ENCODE measurements at places on chromosomes 5 and 9. TPM values are rescaled to one million over a fixed set of nuclear protein-coding genes. Genes with fewer than 3 reads are reported as not detected.

The GRAMD2B gene
- total RNA-seq = 47.4 TPM

The TLX3 gene
- not detected for total RNA-seq

The ERAP2 gene
- 7.7 TPM for total RNA-seq

The NMUR2 gene
- not detected for total RNA-seq

The ALDH1A1 gene
- 353 TPM for total RNA-seq

The SHISAL2B gene
- total RNA-seq = not detected

- no peak overlapping the region for H3K27ac ChIP-seq
- H3K4me3 ChIP-seq = no peak overlapping the region
- no peaks in the 10 kb centered on the region for H3K27me3 ChIP-seq
Measured at GRCh38 chr5:101531026-101531425, 627.9 kb upstream of the ST8SIA4 start.

DNA sequence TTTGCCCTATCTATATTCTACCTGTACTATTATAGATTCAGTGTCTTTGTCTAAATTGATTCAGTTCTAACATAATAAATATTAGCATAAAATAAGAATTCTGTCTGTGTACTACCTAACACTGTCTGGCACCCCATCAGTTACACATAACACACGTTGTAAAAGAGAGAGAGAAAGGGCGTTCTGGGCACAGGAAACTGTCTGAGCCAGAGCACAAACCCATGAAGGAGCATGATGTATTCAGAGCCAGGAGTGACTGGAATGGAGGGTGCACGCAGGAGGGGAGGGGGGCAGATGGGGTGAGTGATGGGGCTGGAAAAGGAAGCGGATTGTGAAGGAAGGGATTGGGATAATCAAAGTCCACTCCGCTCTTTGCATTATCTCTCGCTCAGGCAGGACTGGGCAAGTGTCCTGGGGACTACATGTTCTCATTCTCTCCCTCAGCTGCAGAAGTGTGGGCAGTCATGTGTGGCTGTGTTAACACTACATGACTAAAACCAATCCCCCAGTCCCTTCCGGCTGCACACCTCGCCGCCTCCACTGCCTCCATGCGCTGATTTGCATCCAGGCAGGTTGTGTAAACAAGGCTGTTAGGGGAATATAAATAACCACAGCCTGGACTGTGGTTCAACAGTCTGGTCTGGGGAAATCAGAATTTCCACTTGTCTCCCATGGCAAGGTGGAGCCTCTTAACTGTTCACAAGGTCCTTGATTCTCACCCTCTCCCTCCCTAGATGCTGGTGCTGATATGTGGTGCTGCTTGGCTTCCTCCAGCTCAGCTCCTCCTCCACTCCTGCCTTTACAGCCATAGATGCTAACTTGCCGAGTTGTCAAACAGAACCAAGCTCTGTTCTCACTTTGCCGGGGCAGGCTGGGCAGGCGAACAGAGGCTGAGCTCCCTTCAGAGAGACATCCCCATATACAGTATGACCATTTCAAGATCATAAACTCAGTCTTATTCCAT is 367.5 kb upstream of the BRINP1 start:
- H3K36me3 ChIP-seq = no peaks in the 10 kb centered on the region
- no peaks in the 10 kb centered on the region for H3K4me1 ChIP-seq
- no peak overlapping the region for H3K4me3 ChIP-seq
- DNase-seq = no peak
- no peaks in the 10 kb centered on the region for H3K27me3 ChIP-seq

DNA sequence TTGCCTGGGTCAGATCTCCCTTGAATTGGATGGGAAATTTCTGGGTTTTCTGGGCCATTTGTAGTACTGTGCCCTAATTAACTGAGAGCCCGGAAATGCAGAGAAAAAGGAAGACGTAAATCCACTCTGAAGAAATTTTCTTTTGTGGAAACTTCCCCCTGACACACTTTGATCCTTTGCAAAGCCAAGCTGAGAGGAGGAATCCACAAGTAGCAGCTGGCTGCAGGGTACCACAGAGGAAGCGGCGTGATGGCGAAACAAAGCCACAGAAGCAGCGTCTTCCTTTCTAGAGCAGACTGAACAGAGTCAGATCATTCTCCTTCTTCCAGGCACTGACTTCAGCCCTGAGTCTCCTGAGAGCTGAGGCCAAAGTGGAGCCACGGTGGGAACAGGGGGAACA is 47.1 kb upstream of the ZNF354A start:
- H3K27ac ChIP-seq = no peak overlapping the region
- no peak overlapping the region for H3K4me3 ChIP-seq
- no peaks in the 10 kb centered on the region for H3K36me3 ChIP-seq
- H3K27me3 ChIP-seq = no peaks in the 10 kb centered on the region
- no peaks in the 10 kb centered on the region for H3K4me1 ChIP-seq

GRCh38 chr9:120475341-120475740 is 104.6 kb downstream of the CDK5RAP2 start:
- no peaks in the 10 kb centered on the region for H3K27me3 ChIP-seq
- H3K27ac ChIP-seq = no peak overlapping the region
- DNase-seq = no peak
- peaks cover 62% of the 10 kb centered on the region for H3K36me3 ChIP-seq
- no peak overlapping the region for H3K4me3 ChIP-seq

DNA sequence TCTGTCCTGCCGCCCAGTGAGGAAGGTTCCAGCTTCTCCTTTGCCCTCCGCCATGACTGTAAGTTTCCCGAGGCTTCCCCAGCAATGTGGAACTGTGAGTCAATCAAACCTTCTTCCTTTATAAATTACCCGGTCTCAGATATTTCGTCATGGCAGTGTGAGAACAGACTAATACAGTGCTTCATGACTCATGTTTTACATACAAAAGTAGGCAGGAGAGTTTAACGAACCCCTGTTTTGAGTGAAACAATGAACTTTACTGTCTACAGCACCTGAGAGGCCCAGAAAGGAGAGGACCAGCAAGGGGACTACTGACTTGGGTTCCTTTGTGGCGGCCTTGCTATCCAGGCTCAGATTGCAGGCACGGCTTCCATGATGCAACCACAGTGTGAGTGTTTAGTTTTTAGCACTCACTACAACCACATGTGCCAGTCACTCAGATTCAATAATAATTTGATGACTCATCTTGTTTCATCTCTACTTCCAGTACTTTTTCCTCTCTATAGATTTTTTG is 139.1 kb upstream of the CLINT1 start:
- H3K36me3 ChIP-seq = no peaks in the 10 kb centered on the region
- no peak overlapping the region for H3K27ac ChIP-seq
- H3K27me3 ChIP-seq = no peaks in the 10 kb centered on the region
- no peak for DNase-seq
- peaks cover 9% of the 10 kb centered on the region for H3K4me1 ChIP-seq

DNA sequence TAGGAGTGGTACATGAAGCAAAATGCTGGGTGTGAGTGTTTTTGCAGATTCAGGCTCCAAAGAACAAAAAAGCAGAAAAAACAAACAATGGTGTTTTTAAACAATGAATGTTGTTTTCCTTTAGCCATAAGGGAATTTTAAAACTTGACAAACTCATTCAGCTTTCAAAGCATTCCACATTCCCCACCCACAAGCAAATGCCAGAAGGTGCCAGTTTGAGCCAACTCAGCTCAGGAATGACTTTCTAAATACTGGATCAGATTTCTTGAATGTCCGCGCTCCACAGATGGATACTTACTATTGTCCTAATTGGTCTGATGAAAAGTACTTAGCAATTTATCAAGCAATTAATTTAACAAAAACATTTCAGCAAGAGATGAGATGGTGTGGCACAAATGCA is 12.9 kb upstream of the MOB3B start:
- no peaks in the 10 kb centered on the region for H3K36me3 ChIP-seq
- no peak overlapping the region for H3K4me3 ChIP-seq
- no peak overlapping the region for H3K27ac ChIP-seq
- no peak for DNase-seq

- H3K4me3 ChIP-seq = peak overlapping the region; percentile 57
- peaks cover 19% of the 10 kb centered on the region for H3K36me3 ChIP-seq
Measured at GRCh38 chr9:136052472-136052880, 42.6 kb downstream of the NACC2 start.

Measured in sigmoid colon (tissue), 7 donors.